GM10248 (cell line): ENCODE measurements at places on chromosomes 6 and 20.

DNA sequence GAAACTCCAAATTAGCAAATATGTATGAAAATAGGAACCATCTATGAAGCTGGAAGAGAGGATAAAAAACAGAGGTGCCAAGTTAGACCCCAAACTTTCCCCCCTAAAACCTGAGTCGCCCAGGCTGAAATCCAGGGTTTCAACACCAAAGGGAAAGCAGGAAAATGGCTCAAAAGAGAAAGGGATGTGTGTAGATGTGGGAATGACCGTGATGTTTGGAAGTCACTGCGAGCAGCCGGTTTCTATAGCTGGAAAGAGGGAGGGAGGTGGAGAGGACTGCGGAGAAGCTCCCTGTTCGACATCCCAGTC is 4.5 kb downstream of the RING1 start:
- DNase-seq: no peak

DNA sequence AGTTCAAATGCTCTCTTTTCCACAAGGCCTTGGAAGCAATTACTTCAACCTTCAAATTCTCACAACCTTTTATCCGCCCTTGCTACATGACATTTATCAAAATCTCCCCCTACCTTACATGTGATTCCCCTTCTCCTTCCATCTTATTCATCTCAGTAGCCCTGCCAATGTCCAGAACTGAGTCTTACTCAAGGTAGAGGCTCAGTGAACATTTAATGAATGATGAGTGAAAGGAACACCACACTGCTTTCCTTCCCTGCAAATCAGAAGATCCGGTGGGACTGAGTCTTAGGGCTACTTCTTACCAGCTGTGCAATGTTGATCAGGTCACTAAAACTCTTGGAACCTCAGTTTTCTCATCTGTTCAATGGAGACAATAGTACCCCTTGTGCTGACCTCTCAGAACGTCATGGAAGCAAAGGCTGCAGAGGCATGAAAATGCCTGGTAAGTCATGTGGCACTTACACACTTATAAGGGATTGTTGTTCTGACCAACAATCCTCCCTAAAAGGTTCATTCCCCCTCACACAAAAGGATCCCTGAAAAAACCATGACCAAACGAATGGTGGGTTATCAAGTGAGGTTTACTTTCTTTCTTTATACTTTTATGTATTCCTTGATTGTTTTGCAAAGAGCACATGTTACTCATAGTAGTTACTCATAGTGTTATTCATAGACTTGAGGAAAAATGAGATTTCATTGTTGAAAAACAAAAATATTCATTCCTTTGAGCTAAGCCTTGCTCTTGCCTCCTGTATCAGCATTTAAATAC is 6.5 kb downstream of the MDGA1 start:
- no peak for DNase-seq

- no peak for DNase-seq
Measured at GRCh38 chr6:80769106-80769505, 662.6 kb downstream of the BCKDHB start.

DNA sequence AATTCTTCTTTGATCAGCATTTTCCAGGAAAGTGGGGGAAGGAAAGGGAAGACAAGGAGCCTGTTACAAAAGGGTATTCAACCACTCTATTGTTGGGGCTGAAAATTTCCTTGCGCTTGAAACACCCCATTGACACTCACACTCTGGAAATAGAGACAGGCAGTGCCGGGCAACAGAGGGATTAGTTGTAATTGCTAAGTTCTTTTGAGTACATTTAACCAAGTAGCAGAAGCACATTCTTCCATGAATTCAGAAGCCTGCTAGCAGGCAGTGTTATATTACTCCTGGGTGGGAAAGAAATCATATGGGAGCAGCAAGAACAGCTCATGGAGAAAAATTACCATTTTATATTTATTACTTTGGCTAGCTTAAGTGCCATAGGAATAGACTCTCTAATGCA is 745.5 kb downstream of the C6orf118 start:
- no peak for DNase-seq

DNA sequence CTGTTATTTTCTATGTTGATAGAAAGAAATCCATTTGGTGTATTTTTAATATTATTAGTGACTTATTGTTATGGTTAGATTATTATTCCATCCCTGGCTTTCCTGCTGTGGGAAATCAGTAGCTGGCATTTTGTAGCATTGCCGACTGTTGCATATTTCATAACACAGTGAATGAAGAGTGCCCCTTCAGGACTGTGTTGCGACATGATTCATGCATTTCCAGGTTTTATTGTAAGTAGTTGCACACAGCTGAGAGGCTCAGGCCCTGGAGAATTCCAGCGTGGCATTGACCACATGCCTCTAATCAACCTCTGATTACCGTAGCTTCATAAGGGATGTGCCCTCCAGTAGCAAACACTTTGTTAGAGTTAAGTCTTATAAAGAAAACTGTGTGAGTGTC is 263.9 kb downstream of the FARS2 start:
- DNase-seq: no peak

- peak; percentile 88 for DNase-seq
Measured at GRCh38 chr20:4038047-4038459, 22.7 kb upstream of the RNF24 start.

DNA sequence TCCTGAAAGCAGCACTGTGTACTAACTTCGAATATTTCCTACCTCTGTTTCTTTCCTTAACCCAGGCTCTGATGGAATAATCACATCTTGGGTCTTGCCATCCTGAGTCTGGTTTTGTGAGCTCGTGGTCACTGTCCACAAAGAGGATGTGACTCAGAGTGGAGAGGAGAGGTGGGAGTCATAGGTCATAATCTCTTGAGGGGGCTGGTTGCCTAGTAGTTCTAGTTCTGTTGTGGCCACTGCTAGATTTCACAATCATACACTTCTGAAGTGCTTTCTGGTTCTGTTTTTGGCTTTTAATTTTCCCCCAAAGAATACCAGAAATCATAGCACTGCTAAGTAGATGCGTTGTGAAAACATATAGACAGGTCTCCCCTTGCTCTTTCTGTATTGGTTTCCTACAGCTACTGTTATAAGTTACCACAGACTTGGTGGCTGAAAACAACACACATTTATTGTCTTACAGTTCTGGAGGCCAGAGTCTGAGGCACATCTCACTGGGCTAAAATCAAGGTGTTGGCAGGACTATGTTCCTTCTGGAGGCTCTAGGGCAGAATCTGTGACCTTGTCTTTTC is 102.8 kb downstream of the NRSN1 start:
- no peak for DNase-seq

GRCh38 chr20:58245181-58245891 is 16.9 kb upstream of the ANKRD60 start:
- no peak for DNase-seq

DNA sequence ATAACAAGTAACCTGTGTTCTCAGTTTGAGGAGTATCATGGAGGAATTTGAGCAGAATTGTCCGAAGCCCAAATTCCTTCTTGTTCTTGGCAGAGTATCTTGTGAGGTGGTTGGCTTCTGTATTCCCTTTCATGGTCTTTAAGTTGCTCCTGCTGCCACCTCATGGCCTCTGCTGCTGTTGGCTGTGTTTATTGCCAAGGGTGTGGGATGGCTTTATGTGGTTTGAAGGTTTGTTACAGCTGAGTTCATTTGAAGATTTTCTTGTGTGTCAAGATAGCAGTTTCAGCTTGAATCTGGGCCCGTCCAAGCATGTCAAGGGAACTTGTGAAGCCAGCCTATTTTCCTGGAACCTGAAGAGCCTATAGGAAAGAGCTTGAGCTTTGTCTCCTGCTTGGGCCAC is 20.2 kb upstream of the TTK start:
- no peak for DNase-seq

DNA sequence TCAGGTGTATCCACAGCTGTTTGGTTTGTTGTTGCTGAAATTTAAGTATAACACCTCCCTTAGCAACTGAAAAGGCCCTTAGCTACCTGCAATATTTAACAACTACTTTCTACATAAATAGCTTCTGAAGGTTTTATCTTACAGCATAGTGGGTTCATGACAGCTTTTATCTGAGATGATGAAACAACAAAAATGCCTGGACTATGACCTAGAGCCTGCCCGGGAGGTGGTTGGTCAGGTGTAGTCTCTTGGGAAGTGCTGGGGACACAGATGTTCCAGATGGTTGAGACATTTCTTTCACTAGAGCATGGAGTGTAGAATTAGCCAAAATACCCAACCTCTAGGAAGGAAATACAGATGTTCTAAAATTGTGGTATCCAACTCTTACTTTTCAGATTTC is 705.4 kb downstream of the MAFB start:
- no peak for DNase-seq

- DNase-seq: peak; percentile 21
Measured at GRCh38 chr20:21513181-21513663, 642 bp downstream of the NKX2-2 start.
